Neural crest cell (in vitro differentiated cells): ENCODE measurements at places on chromosomes 7 and 10.

DNA sequence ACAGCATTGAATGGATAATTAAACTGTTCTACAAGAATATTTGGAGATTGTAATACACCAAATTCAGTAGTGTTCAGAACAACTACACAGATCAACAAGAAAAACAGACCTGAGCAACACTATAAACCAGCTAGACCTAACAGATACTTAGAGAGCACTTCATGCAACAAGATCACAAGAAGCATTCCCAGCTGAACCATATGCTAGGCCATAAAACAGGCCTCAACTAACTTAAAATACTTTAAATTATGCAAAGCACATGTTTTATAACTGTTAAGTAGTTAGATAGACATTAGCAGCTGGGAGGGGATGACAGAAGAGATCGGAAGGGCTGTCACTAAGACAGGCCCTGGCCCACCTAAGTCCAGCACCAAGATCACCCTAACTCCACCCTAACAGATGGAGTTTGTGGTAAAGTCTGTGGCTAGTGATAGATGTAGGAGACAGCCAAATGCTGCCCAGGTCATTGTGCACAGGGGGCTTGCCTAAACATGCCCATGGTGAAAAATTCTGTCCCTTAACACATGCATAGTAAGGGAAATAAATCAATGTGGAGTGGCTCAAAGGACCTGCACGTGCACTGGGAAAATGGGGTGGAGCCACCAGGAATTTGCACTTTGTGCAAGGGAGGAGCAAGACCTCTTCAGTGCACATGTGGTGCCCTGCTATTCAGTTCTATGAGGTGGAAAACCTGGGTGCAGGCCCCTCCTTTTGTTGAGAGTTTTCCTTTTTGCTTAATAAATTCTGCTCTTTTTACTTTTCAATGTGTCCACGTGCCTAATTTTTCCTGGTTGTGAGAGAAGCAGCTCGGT, 567.8 kb upstream of the NRG3 start:
- DNase-seq: no peak

DNA sequence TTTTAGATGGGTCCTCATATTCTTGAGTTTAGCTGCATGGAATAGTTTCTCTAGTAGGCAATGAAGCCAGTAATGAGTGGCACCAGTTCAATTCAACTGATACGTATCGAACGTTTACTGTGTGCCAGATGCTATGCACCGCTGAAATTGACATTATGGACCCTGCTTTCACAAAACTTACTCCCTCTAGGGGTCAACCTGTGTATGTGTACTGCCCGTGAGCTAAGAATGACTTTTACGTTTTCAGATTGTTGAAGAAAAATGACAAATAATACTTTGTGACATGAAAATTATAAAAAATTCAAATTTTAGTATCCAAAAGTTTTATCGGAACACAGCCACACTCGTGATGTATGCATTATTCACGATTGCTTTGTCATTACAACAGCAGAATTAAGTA, 95.5 kb downstream of the ZMYND11 start:
- DNase-seq: no peak

GRCh38 chr7:6505685-6506559, 45.3 kb downstream of the GRID2IP start:
- no peak for DNase-seq

DNA sequence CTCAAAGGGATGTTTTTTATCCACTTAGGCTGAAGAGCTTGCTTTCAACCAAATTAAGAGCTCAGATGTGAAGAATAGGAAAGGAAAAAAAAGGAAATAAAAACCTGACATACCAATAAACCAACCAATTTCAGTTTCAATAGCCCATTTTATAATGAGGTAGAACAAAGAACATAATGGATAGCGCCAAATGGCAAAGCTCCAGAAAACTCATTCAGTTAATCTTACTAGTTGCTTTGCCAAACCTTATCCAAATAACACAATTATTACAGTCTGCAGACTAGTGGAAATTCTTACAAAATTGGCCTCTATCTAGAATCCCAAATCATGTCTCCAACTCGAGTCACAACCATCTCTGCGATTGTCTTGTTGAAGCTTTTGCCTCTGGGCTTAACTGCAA, 337.0 kb downstream of the CRPPA start:
- DNase-seq: no peak

DNA sequence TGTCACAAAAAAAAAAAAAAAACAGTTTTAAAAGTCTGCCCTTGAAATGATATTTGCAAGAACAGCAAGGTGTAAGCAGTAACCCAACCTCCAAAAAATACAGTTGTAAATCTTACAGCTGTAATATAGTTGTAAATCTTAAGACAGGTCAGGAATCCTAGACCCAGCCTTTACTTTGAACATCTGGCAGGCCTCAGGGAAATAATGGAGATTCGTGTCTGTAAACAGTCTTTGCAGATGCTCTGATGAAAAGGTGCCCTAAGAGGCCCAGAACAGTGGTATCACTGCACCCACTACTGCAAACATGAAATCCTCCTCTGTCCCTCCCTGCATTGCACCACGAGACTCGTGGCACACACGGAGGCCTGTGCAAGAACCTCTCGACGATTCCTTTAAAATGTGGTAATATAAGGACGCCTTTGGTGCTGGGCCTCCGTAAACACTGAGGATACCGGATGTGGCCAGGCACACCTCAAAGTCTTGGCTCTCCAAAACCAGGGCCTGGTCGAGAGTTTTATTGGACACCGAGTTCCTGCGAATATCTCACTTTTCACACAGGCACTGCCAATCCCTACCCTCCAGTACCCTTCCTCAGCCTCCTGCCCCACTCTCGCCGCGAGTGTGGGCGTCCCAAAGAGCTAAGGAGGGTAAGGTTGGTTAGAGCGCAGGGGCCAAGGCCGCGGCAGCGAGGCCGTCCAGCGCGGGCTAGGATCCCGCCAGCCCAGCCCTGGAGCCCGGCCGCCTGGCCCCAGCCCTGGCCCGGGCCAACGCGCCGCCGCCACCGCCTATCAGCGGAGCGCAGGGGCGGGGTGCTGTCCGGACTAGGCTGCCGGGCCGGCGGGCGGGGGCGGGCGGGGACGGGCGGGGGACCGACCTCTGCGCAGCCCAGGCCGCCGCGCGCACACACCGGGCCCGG, at the start of gene REEP3:
TSS of gene REEP3 (plus strand) at position 902 of the 916 bp plus-strand sequence. CDS start 145 bp downstream, outside the sequence.
- peak; percentile 57 for DNase-seq
